ENCODE measurements at places on chromosomes 1 and 21. TPM values are rescaled to one million over a fixed set of nuclear protein-coding genes. Genes with fewer than 3 reads are reported as not detected.

The AKNAD1 gene
- total RNA-seq: 2.7 TPM

The EPS8L3 gene
- total RNA-seq: not detected

The CFAP141 gene
- not detected for total RNA-seq

The AVPR1B gene
- not detected for total RNA-seq

The ATP6V1G3 gene
- total RNA-seq: not detected

The THEM5 gene
- not detected for total RNA-seq

The TSPEAR gene
- total RNA-seq: not detected

The CLEC20A gene
- total RNA-seq: not detected

The CLCA1 gene
- total RNA-seq: not detected

The ITLN2 gene
- not detected for total RNA-seq

The NPR1 gene
- not detected for total RNA-seq

The OR2L8 gene
- not detected for total RNA-seq

The ATP5PO gene
- 210 TPM for total RNA-seq

The TARS2 gene
- 18.9 TPM for total RNA-seq

The THBS3 gene
- total RNA-seq: 26.4 TPM

The FAM151A gene
- total RNA-seq: not detected

The RHD gene
- total RNA-seq: not detected

The FHAD1 gene
- not detected for total RNA-seq

The OLFML3 gene
- 771 TPM for total RNA-seq

The PRUNE1 gene
- total RNA-seq: 9.1 TPM

The CFAP74 gene
- total RNA-seq: not detected

The KRTAP21-2 gene
- total RNA-seq: not detected

The ARHGAP29 gene
- 18.1 TPM for total RNA-seq

The C1QB gene
- not detected for total RNA-seq

The ERRFI1 gene
- total RNA-seq: 316 TPM

The EFCAB7 gene
- 3.6 TPM for total RNA-seq

The EDARADD gene
- total RNA-seq: not detected

The AIRE gene
- not detected for total RNA-seq

The OR2T33 gene
- total RNA-seq: not detected

The SMPDL3B gene
- total RNA-seq: not detected

The CLDN19 gene
- total RNA-seq: not detected

The NUAK2 gene
- 0.64 TPM for total RNA-seq

The ZNF678 gene
- total RNA-seq: 9.0 TPM

The TTC39A gene
- not detected for total RNA-seq

The HLCS gene
- 30.9 TPM for total RNA-seq

The ATAD3C gene
- not detected for total RNA-seq

The SLC45A1 gene
- total RNA-seq: 4.2 TPM

The HCN3 gene
- 1.8 TPM for total RNA-seq

The ACOT11 gene
- total RNA-seq: 9.9 TPM

The NCF2 gene
- total RNA-seq: 0.19 TPM

Measured in LHCN-M2 (cell line).